ENCODE measurements at places on chromosomes 12 and 14.
A peak's percentile ranks its signal among the peaks of the same experiment; 100 is the strongest.

GRCh38 chr12:9851050-9851449 is 18.1 kb downstream of the CLEC2B start:
- no peak for DNase-seq

DNA sequence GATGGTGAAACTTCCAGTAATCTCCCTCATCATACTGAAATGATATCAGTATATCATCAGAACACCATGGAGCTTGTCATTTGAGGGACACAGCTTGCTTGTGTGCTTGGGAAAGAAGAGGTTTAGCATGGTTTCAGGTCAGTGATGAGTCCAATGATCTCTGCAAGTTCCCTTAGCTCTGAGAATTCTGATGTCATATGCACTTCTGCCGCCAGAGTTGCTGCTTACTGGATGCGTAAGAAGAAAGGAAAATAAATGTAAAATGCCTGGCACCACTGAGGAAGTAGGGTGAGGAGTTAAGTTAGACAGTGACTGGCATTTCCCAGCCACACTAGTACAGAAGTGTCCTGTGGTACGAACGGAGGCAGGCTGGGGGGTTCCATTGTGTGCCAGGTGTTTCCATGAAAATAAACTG is 22.6 kb downstream of the PRKCH start:
- DNase-seq, result peak; percentile 74

- DNase-seq, result no peak
Measured at GRCh38 chr12:117098024-117098360, 1.2 kb downstream of the TESC start.

GRCh38 chr14:20988717-20989470 is 886 bp upstream of the METTL17 start:
- DNase-seq, result no peak

DNA sequence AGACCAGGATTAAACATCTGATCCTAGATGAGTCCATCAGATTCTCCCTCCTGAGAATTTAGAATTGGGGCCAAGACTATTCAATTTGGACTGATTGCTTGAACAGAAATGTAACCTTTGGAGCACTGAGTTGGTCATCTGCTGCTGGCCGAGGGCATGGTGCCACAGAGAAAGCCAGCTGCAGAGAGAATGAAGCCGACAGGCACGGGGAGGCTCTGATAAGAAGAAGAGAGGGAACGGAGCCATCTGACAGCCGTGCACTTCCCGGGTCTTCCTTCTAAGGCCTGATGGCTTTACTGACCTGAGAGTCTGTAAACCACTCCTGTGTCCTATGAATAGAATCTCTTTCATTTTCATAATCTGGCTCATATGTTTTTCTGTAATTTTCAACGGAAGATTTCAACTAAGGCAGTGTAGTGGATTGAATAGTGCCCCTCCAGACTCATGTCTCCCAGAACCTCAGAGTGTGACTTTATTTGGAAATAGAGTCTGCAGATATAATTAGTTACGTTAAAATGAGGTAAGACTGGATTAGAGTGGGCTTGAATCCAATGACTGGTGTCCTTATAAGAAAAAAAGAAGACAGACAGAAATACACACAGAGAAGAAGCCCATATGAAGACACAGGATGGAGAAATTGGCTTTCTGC is 39.1 kb upstream of the FRS2 start:
- DNase-seq, result no peak

GRCh38 chr12:14710632-14711320 is 14.4 kb upstream of the GUCY2C start:
- DNase-seq, result no peak

- peak; percentile 12 for DNase-seq
Measured at GRCh38 chr12:50924439-50925341, 27.7 kb upstream of the HIGD1C start.

DNA sequence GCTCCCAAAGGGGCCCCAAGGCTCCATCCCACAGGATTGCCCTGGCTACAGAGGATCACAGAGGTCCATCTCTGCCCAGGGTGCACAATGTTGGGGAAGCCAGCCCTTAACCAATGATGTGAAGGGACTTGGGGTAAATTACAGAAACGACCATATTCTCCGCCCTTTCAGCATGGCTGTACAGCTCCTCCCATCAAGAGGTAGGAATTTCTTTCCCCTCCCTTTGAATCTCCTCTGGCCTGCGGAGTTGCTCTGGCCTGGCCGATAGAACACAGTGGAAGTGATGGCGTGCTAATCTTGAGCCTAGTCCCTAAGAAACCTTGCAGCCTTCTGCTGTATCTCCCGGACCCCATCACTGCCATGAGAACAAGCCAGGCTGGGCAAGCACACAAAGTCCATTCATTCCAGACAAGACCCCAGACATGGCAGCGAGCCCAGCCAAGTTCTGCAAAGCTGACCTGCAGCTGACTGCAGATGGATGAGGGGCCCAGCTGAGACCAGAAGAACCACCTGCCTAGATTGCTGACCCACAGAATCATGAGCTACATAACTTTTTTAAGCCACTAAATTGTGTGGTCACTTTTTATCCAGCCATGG is 6.9 kb upstream of the IFI27 start:
- DNase-seq, result no peak

DNA sequence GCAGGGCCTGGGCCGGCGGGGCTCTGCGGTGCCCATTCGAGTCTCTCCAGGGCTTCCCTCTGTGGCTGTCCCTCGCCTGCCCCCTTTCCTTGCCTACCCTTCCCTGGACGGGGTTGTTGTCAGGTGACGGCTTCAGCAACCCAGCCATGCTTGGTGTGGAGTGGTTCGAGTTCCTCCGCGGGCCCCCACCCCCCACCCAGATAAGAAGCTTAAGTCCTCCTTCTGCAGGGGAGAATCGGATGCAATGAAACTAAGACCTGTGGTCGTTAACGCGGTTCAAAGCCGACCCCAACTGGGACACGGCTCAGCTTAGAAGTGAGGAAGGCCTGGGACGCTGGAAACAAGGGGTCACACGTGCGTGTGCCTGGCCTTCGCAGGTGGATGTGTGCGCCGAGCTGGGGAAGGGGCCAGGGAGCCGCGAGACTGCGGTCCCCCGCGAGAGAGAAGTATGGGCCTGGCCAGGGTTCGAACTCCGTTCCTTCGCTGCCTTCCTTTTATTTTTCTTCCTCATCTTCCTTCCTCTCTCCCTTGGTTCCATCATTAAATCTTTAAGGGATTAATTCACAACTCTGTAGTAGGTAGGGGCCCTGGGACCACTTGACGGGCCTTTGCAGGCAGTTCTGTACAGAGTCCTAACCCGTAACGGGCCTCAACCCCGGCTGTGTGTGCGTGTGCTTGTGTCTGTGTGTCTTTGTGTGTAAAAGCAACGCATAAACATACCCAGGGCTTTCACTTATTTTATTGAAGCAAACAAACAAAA is 3.5 kb downstream of the TTC6 start:
- DNase-seq, result no peak

DNA sequence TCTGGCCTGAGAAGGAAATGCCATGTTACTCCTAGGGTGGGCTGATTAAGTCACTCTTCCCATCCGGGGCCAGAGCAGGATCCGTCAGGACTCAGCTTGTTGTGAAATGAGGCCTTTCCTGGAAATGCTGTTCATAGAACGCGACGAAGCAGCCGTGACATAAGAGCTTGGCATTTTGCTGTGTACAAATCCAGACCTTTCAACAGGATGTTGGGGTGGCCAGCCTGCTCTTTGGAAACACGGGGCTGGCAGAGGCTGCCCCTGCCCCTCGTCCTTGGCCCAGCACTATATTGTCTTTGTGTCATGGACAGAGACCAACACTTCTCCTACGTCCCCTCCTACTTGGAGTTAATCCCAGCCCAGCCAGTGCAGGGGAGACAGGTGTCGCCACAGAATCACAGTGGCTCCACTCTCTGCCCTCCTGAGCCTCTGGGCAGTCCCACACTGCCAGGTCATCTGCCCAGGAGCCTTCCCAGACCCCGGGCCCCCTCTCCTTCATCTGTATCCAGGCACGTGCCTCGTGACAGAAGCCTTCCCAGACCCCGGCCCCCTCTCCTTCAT is 18.6 kb upstream of the EIF5 start:
- DNase-seq, result no peak

DNA sequence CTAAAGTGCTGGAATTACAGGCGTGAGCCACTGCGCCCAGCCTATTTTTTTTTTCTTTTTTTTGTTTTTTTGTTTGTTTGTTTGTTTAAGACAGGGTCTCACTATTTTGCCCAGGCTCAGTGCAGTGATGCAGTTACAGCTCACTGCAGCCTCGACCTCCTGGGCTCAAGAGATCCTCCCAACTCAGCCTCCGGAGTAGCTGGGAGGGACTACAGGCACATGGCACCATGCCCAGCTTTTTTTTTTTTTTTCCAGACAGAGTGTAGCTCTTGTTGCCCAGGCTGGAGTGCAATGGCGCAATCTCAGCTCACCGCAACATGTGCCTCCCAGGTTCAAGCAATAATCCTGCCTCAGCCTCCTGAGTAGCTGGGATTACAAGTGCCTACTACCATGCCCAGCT is 5.8 kb upstream of the ITFG2 start:
- DNase-seq, result no peak

DNA sequence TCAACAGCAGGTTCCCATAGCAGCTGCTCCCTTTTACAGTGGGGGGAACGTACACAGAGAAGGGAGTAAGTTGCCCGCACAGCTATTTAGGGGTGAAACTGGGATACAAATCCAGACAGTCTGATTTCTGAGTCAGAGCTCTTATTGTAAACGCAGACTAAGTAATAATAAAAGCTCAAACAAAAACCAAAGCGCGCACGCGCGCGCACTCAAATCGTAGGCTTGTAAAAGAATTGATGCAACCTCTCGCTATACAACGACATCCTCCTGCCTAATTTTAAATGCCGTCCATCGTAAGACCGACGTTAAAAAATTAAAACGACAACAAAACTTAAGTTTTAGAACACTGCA is 747 bp upstream of the DACT1 start:
- no peak for DNase-seq

DNA sequence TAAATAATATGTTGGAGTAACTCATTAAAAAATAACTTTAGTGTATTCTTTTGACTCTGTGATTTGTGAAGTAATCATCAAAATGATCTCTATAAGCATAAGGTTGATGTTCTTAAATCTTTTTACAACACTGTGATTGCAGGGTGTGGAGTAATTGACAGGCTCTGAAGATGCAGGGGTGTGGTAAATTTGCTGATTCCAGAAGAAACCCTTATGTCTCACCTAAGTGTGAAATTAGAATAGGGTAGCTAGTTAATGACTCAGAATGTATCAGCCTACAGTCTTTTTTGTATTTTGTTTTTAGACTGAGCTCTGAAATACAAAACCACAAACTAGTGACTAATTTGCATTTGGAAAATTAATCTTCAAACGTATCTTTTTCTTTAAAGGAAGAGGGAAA is 5.9 kb downstream of the PRPF39 start:
- peak; percentile 84 for DNase-seq

DNA sequence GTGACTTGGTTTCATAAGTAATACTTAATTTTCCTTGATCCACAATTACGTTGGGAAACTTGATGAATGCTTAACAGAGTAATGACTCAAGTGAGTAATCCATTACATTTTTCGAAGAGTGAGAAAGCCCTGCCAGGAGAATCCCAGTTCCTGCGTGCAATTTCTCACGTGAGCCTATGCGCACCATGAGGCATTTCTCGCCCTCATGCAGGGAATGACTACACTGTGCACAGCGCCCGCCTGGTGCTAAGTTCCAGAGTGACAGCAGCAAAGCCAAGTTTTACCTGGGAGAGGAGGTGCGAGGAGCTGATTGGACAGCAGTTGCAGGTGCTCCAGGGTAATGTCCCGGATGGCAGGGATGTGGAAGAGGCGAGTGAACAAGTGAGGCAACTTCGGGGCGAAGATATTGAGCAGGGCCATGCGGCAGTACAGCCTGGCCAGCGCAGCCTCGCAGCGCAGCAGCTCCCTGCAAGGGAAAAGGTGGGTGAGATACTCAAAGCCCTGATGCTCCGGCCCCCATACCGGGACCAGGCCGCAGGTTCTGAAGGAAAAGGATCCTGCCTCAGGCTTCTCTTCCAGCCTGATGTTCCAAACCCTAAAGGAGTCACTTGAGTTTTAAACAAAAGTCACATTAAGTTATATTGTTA is 69.4 kb downstream of the TRAFD1 start:
- DNase-seq, result no peak

GRCh38 chr12:21989819-21990412 is 48.7 kb upstream of the ABCC9 start:
- DNase-seq, result no peak

DNA sequence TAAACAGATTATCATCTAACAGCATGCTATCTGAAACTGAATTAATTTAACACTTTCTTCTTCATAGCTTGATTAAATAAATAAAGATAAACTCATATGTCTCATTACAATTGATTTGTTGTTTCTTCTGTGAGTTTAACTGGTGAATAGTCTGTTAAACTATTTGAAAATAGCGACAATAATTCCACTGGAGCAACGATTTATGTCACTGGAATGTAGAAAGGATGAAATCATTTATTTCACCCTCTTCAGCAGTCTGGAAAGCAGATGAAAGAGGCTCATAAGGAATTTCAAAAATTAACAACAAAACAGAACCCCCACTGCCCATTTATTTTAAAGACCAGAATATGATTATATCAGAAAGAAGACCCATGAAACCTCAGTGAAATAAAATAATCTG is 1165.1 kb upstream of the USP15 start:
- no peak for DNase-seq

DNA sequence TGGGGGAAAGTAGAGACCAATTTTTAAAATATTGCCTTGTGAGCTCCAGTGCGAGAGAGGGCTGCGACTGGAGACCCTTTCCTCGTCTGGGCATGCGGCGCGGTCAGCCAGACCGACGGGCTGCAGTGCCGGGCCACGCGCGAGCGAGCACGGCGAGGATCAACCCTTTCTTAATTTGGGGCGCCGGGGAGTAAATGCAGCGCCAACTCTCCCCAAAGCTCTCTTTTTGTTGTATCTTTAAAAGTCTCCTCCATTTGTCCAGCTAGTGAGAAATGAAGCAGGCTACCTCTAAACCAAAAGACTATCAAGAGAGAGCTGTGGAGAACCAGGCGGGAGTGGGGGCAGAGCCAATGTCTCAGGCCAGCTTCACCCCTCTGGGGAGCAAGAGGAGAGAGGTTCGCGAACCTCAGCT is 1.4 kb downstream of the SIX1 start:
- DNase-seq, result no peak

DNA sequence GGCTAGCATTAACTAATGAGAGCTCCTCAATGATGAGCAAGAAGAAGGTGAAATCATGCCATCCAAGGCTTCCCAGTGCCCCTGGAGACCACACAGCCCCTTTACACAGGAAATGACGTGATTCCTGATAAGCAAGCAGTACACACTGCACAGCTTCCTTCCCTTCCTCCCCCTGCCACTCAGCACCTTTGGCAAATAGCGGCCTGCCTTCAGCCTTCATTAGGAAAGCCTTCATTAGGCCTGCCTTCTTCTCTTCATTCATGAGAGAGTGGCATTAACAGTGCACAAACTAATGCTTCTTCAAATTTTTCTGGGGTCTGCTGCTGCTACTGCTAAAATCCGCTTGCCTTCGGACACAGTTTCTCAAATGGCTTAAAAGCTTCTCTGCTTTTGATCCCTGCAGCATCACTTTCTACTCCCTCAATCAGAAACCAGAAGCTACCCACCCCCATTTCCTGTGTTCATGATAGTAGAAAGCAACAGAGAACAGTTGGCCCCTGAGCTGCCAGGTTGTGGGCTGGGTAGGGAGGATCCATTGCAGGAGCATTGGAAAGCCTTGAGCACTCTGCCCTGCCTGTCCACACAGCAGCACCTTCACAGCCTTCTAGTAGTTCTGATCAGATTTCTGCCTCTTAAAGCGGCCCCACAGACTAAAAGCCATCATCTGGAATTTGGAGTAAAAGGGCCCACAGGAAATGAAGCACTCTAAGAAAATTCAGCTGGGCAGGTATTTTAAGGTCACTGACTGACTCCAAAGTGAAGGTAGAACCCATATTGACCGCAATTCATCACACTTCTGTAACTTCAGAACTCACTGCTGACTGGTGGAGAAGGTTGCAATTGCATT is 103.8 kb upstream of the ETV6 start:
- peak; percentile 75 for DNase-seq
